Mesenteric fat pad (tissue), 1 donor: ENCODE measurements at places on chromosomes 7 and 10. TPM values are rescaled to one million over a fixed set of nuclear protein-coding genes. Genes with fewer than 3 reads are reported as not detected.
A peak's percentile ranks its signal among the peaks of the same experiment; 100 is the strongest.

GRCh38 chr10:58741673-58742072 lies 229.0 kb downstream of the BICC1 start:
- DNase-seq = no peak

Gene NKX6-2
- total RNA-seq = not detected

- no peak for DNase-seq
Measured at GRCh38 chr10:127921075-127921752, 14.3 kb downstream of the PTPRE start.

DNA sequence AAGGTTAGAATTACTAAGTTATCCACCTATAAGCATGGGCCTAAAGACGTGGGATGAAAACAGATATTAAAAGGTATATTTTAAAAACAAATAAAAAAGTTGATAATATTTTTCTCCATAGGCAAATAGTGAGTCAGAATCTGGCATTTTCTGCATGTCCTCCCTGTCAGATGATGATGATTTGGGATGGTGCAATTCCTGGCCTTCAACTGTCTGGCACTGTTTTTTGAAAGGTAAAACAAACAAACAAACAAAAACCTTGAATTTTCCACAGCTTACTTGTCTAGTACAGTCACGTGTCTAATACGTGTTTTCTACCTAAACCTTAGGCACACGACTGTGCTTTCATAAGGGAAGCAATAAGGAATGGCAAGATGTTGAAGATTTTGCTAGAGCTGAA lies 17.4 kb downstream of the HBP1 start:
- no peak for DNase-seq

DNA sequence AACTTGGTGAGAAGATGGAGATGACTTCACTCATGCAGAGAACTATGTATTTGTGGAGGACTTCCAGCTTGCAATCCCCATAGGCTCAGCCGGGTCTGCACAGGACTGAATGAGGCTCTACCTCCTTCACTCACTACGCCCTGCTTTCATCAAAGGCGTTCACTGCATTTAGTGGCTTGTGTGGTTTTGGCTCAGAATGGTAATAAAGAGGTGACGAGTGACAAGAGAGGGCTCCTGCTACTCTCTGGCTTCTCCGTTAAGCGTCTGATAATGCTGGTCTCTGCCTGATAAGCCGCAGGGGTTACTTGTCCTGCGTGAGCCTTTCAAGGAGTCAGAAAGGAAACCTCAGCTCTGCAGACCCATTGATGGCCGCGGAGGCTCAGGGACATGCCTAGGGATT lies 343.4 kb downstream of the PRPF18 start:
- DNase-seq = no peak

Gene AOC1
- 0.67 TPM for total RNA-seq

DNA sequence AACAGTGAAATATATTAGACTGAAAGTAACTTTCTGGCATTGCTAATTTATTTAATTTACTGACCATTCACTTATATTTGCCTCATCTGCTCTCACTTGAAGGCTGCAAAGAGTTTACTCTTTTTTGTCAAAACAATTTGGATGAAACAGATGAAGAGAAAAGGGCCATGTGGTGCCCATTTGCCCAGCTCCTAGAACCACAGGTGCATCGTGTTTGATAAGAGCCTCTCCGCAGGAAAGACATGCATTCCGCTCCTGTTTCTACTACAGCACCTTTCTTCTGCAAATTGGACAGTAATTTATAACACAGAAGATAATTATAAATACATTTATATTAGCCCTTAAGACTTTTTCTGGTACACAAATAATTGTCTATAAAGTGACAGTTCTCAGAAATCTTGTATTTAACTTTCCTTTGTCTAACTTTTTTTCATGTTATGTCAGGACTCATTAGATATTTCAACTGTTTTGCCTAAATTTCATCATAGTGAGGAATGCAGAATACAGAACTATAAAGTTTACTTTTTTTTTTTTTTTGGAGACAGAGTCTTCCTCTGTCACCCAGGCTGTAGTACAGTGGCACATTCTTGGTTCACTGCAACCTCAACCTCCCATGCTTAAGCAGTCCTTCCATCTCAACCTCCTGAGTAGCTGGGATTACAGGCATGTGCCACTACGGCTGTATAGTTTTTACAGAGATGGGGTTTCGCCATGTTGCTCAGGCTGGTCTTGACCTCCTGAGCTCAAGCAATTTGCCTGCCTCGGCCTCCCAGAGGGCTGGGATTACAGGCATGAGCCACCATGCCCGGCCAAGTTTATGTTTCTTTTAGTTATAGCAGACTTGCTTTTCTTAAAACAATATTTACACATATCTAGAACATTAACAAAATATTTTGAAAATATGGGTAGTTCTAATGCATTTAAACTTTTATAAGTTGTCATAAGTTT lies 869 bp downstream of the LAMB4 start:
- no peak for DNase-seq

DNA sequence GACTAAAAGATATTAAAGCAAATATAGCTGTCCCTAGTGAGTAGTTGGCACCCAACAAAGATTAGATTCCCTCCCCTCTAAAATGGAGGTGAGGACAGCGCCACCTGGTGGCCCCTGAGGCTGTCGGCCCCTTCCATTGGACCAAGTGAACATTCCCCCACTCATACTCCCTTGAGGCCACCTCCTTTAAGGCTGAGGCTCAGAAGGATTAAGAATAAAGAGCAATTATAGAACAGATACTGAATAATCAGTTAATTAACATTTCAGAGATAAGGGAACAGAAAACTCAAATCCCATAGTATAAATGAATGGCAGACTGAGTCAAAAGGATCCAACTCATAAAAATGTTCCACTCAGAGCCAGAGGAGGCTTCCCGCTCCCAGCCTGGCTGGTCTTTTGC lies 130.4 kb upstream of the GHITM start:
- no peak for DNase-seq

DNA sequence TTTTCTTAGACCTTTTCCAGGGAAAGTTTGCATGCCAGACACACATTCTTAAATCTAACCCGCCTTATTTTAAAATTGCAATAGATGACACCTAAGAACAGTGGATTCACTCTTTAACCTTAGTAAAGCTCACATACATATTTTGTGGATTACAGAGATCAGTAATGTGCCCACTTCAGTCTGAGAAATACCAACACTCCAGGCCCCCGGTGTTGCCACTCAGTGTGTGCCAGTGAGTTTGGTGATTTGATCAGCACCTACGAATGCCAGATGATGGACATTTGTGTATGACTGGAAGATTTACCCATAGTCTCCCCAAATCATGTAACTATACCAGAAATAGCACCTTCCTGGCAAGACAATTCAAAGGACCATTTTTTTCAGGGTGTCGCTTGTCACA lies 2.6 kb downstream of the LRRN3 start:
- DNase-seq = no peak

DNA sequence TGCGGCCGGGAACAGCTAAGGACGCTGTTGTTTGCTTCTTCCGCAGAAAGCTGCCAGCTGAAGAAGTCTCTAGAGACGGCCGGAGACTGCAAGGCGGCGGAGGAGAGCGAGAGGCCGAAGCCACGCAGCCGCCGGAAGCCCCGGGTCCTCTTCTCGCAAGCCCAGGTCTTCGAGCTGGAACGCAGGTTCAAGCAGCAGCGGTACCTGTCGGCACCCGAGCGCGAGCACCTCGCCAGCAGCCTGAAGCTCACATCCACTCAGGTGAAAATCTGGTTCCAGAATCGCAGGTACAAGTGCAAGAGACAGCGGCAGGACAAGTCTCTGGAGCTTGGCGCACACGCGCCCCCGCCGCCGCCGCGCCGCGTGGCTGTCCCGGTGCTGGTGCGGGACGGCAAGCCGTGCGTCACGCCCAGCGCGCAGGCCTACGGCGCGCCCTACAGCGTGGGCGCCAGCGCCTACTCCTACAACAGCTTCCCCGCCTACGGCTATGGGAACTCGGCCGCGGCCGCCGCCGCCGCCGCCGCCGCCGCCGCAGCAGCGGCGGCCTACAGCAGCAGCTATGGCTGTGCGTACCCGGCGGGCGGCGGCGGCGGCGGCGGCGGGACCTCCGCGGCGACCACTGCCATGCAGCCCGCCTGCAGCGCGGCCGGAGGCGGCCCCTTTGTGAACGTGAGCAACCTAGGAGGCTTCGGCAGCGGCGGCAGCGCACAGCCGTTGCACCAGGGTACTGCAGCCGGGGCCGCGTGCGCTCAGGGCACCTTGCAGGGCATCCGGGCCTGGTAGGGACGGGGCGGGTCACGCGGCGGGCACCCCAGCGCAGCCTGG lies 2.4 kb downstream of the NKX2-3 start:
- no peak for DNase-seq

Gene LIPM
- not detected for total RNA-seq

GRCh38 chr10:79407423-79407796 lies 38.0 kb downstream of the ZCCHC24 start:
- peak; percentile 69 for DNase-seq

Gene FGFBP3
- total RNA-seq = 1.1 TPM
